ENCODE measurements at places on chromosomes 6 and 20.
A peak's percentile ranks its signal among the peaks of the same experiment; 100 is the strongest.

DNA sequence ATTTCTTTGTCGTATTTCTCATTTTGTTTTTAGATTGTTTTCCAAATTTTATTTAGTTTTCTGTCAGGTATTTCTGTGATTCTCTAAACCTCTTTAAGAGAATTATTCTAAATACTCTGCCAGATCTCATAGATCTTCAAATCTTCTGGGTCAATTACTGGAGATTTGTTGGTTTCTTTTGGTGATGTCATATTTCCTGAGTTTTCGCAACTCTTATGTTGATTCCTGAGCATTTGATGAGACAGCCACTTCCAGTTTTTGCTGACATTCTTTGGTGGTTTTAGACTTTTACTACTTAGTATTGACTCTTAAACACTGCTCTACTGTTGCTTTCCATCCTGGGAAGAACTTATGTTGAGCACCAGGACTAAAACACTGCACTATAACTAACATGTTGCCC lies 21.9 kb downstream of the ADGB start:
- DNase-seq = no peak

GRCh38 chr20:37593710-37594109 lies 66.0 kb upstream of the BLCAP start:
- DNase-seq = no peak

GRCh38 chr6:112004201-112005012 lies 49.5 kb upstream of the CCN6 start:
- DNase-seq = no peak

DNA sequence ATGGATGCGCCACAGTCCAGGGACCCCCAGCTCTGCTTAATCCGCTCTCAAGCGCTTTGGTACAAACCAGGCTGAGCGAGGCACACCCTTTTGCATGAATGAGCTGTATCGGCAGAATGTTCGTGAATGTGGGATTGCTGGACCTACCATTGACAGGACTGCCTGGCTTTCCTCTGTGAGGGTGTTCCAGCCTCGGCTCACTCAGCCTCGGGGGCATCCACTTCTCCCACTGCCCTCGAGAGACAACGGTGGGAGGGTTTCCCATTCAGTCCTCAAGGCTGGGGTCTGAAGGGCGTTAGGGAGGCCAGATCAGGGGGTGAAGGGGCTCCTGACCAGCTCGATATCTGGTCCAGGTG lies 17.4 kb downstream of the MDFI start:
- DNase-seq = no peak

GRCh38 chr6:31493875-31494694 lies 3.9 kb upstream of the MICB start:
- peak; percentile 56 for DNase-seq

Data from activated gamma-delta T cell (primary cell).